ENCODE measurements at places on chromosomes 12 and 14. TPM values are rescaled to one million over a fixed set of nuclear protein-coding genes. Genes with fewer than 3 reads are reported as not detected.

The NID2 gene
- total RNA-seq, result 0.27 TPM

DNA sequence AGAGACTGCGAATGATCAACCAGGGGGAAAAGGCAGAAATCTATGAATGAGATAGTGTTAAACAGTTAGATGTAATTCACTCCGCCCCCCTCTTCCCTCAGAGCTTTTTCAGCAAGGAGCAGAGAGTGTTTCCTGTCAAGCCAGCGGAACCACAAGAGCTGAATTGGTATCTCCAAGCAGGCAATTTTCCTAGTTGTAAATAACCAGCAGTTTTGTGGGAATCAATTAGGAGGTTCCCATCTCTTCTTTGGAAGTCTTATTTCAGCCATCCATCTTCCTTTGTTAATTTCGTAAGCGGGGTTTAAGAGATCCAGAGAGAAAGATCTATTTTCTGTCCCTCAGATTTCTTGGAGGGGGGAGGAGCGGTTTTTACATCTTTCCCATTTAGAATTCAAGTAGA is 178.0 kb downstream of the FOXN3 start:
- no peaks in the 10 kb centered on the region for H3K27me3 ChIP-seq
- 0 out of 2 replicates have a peak, but pooled peaks cover 5% of the 10 kb centered on the region for H3K36me3 ChIP-seq
- H3K4me3 ChIP-seq, result no peak overlapping the region
- DNase-seq, result no peak

DNA sequence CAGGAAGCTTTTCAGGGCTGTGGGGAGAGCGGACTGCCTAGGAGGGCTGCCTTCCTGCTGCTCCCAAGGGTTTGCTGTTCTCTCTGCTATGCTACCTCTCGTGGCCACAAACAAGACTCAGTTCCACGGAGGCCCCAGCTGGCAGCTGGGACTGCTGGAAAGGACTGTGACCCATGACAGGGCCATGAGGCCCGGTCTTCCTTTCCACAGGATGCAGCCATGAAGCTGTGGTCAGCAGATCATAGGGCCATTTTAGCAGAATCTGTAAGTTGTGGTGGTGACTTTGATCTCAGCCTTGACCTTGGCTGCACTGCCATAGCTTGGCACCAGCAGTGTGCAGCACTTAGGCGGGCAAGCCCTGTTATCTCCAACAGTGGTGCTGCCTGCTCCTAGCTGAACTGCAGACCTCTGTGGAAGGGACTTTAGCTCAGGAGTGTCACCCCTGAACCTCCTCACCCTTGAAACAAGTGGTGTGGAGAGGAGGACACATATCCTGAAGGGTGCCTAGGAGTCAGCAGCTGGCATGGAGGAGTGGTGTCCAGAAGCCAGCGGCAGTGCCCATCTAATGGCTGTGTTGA is 12.3 kb downstream of the KRT80 start:
- no peak overlapping the region for H3K27ac ChIP-seq
- no peak overlapping the region for H3K4me3 ChIP-seq
- no peaks in the 10 kb centered on the region for H3K36me3 ChIP-seq
- H3K4me1 ChIP-seq, result no peaks in the 10 kb centered on the region
- H3K27me3 ChIP-seq, result no peaks in the 10 kb centered on the region
- no peak for DNase-seq

The PLEKHG7 gene
- total RNA-seq, result 1.3 TPM

- no peaks in the 10 kb centered on the region for H3K27me3 ChIP-seq
- DNase-seq, result no peak
- H3K4me1 ChIP-seq, result 0 out of 2 replicates have a peak, but pooled peaks cover 6% of the 10 kb centered on the region
- peak overlapping the region; percentile 85 for H3K27ac ChIP-seq
- H3K36me3 ChIP-seq, result peaks cover 11% of the 10 kb centered on the region
- H3K4me3 ChIP-seq, result peak overlapping the region; percentile 99
Observed at GRCh38 chr12:71662849-71663560, 643 bp downstream of the ZFC3H1 start.

- no peak overlapping the region for H3K27ac ChIP-seq
- H3K4me1 ChIP-seq, result no peaks in the 10 kb centered on the region
- DNase-seq, result no peak
- no peaks in the 10 kb centered on the region for H3K27me3 ChIP-seq
Observed at GRCh38 chr14:104594310-104595046, 10.1 kb downstream of the TMEM179 start.

DNA sequence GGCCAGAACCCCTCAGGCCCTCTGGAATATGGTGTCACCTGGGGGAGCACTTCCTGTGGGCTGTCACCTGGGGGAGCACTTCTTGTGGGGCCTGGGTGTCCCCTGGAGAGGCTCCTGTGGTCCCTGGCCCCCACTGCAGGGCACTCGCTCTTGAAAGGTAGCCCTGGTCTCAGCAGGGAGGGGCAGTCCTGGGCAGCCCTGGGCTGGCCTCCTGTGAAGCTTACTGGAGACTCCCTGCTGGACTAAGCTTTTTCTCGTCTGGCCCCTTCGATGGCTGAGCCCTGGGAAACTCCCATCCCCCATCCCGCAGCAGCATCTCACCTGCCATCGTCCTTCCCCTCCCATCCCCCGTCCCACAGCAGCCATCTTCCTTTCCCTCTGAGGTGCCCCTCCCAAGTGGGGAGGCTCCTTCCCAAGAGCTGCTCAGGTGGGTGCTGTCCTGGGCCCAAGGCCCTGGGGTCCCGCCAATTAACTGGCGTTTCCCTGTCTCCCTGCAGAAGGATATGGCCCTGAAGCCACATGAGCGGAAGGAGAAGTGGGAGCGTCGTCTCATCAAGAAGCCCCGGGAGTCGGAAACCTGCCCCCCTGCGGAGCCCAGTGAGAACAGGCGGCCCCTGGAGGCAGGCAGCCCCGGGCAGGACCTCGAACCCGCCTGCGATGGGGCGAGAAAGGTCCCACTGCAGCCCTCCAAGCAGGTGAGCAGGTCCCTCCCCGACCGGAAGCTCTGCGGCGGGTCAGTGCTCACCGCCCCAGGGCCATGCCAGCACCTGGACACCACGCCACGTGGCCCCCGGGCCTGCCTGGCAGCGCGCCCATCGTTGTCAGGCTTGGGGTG is 17.9 kb downstream of the FBRSL1 start:
- H3K27me3 ChIP-seq, result no peaks in the 10 kb centered on the region
- peaks cover 15% of the 10 kb centered on the region for H3K36me3 ChIP-seq
- H3K4me3 ChIP-seq, result no peak overlapping the region

GRCh38 chr14:37088356-37089215 is 83.8 kb downstream of the SLC25A21 start:
- no peaks in the 10 kb centered on the region for H3K27me3 ChIP-seq
- H3K4me3 ChIP-seq, result no peak overlapping the region
- H3K36me3 ChIP-seq, result no peaks in the 10 kb centered on the region

DNA sequence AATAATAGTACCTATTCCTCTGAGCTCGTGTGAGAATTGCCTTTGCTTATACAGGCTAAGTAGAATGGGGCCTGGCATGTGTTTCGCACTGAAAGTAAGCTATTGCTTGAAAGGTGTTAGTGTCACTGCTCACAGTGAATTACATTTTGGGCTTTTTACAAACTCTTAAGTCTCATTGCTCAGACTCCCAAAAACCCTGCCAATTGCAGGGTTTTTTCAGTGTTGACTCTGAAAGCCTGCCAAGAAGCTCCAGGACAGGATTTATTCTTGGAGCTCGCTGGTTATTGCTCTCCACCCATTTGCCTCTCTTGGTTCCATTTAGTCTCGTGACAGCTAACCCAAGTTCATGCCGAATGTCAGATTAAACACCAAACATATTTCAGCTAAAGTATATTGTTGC is 39.8 kb downstream of the NOPCHAP1 start:
- H3K27ac ChIP-seq, result no peak overlapping the region
- no peak overlapping the region for H3K4me3 ChIP-seq
- DNase-seq, result no peak
- H3K27me3 ChIP-seq, result no peaks in the 10 kb centered on the region
- no peaks in the 10 kb centered on the region for H3K4me1 ChIP-seq

DNA sequence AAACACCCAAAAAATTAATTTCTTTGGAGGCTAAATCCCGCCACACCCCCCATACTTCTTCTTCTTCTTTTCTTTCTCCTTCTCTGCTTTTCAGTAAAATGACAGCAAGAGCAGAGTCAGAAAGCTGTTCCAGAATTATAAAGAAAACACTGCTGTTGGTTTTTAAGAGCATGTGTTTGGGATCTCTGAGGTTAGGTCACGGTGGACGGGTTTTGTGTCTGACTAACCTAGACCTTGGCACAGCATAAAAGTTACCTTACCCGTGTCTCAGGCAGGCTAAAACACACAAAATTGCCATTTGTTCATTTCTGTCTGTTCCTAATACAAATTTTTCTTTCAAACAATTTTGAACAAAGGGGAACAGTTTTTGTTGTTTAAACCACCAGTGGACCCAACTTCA is 540.8 kb downstream of the NRXN3 start:
- no peaks in the 10 kb centered on the region for H3K27me3 ChIP-seq
- no peak overlapping the region for H3K4me3 ChIP-seq
- DNase-seq, result no peak
- H3K27ac ChIP-seq, result no peak overlapping the region
- H3K4me1 ChIP-seq, result no peaks in the 10 kb centered on the region

DNA sequence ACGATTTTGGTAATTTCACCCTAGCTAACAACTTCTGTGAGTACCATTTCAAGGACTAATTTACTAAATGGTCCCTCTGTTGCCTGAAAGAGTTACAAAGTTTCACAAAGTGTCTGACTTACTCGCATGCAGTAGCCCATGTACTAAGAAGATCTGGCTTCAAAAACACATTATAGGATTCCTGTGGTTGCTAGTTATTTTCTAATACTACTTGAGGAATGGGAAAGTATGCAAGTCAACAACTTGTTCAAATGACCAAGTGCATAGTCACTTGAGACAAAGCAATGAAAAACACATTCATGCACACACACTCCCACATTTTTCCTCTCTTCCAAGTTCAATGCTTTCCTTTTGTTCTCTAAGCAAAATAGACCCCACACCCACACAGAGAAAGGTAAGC is 219.7 kb upstream of the TMPO start:
- no peak overlapping the region for H3K4me3 ChIP-seq
- H3K27me3 ChIP-seq, result peaks cover 3% of the 10 kb centered on the region
- no peaks in the 10 kb centered on the region for H3K36me3 ChIP-seq
- no peak for DNase-seq
- no peak overlapping the region for H3K27ac ChIP-seq

The GLI1 gene
- total RNA-seq, result 1.2 TPM

DNA sequence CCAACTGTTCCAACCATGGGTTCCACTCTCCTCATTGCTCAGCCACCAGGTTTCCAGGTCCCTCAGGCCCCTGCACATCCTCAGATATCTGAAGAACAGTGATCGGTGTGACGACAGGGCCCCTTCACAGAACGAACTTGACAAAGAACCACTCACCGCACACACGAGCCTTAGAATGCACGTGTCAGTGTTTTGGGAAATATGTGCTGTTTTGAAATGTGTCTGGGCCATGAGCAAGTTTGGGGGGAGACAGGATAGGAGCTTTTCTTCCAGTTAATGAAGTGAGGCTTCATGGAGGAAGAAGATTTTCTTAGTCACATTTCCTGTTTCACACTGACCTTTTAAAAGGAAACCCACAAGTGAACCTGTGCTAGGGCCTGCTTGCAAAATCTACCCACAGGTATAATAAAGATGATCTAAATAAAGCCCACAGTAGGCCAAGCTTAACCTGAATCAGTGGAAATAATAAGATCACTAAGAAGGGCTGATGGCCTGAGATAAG is 58.6 kb downstream of the ZFP36L1 start:
- H3K4me3 ChIP-seq, result no peak overlapping the region
- peak; percentile 48 for DNase-seq
- H3K27ac ChIP-seq, result no peak overlapping the region

DNA sequence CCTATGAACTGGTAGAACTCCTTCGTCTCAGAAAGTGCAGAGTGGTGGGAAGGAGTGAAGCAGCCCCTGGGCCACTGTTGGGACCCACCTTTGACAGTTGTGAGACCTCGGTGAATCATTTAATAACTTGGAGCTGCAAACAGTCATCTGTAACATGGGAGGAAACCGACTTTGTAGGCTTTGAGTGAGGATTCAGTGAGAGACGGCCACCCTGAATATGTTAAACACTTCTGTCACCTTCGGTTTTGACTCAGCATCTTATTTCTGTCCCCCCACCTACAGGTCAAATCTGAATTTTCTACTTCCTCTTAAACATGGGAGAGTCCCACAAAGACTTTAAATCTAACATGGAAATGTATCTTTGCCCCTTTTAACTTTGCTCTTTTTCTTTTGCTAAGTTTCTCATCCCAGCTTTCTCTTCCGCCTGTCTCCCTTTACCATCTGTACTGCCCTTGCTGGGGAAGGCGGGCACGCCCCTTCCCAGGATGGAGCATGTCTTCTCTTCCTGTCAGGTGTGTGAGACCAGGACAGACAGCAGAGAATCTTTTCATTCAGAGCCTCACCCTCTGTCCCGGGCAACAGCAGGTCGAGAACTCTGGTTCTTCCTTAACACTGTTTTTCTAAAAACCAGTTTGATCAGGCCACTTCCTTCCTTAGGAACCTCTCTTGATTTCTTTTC is 37.1 kb downstream of the ZC3H14 start:
- peak overlapping the region; percentile 93 for H3K27ac ChIP-seq
- H3K4me3 ChIP-seq, result peak overlapping the region; percentile 63
- peaks cover 11% of the 10 kb centered on the region for H3K36me3 ChIP-seq
- no peaks in the 10 kb centered on the region for H3K27me3 ChIP-seq
- peaks cover 28% of the 10 kb centered on the region for H3K4me1 ChIP-seq
- DNase-seq, result peak; percentile 77

The EFS gene
- 0.08 TPM for total RNA-seq

The RPGRIP1 gene
- not detected for total RNA-seq
